ENCODE measurements at places on chromosomes 16 and 17.

DNA sequence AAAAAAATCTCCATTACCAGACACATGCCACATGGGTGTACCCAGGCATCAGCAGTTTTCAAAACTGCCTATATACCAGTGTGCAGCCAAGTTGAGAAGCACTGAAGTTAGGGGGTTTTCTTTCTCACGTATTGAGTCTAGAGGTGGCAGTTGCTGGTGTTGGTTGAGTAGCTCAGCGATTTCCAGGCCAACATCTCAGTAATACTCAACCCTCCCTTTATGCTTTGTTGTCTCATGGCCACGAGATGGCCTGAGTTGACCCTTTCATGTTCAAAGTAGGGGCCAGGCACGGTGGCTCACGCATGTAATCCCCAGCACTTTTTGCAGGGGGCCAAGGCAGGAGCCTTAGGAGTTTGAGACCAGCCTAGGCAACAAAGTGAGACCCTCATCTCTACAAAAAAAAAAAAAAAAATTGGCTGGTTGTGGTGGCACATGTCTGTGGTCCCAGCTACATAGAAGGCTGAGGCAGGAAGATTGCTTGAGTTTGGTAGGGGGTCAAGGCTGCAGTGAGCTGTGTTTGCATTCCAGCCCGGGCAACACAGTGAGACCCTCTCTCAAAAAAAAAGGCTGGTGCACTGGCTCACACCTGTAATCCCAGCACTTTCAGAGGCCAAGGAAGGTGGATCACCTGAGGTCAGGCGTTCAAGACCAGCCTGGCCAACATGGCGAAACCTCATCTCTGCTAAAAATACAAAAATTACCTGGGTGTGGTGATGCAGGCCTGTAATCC is 10.8 kb downstream of the LRRC3C start:
- DNase-seq, result no peak

DNA sequence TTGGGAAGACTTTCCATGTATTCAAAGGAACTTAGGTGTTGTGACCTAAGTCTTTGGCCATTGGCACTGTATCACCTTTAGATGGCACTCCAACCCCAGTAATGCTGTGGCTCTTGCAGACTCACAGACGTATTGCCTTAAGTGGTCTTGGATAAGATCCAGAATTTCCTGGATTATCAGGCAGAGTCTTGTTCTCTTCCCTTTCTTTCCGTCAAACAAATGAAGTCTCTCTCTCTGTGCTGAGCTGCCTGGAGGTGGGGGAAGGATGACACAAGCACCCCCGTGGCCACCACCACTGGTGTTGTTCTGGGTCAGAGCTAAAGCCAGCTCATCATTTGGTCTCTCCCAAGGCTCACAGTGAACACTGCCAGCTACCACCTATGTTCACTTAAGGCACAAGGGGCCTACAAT is 789.9 kb upstream of the KIF2B start:
- peak; percentile 57 for DNase-seq

GRCh38 chr17:1197379-1197778 is 17.6 kb upstream of the ABR start:
- no peak for DNase-seq

- DNase-seq, result no peak
Measured at GRCh38 chr16:49876716-49877129, 20.8 kb upstream of the ZNF423 start.

- no peak for DNase-seq
Measured at GRCh38 chr17:65123757-65124675, 13.2 kb upstream of the RGS9 start.

DNA sequence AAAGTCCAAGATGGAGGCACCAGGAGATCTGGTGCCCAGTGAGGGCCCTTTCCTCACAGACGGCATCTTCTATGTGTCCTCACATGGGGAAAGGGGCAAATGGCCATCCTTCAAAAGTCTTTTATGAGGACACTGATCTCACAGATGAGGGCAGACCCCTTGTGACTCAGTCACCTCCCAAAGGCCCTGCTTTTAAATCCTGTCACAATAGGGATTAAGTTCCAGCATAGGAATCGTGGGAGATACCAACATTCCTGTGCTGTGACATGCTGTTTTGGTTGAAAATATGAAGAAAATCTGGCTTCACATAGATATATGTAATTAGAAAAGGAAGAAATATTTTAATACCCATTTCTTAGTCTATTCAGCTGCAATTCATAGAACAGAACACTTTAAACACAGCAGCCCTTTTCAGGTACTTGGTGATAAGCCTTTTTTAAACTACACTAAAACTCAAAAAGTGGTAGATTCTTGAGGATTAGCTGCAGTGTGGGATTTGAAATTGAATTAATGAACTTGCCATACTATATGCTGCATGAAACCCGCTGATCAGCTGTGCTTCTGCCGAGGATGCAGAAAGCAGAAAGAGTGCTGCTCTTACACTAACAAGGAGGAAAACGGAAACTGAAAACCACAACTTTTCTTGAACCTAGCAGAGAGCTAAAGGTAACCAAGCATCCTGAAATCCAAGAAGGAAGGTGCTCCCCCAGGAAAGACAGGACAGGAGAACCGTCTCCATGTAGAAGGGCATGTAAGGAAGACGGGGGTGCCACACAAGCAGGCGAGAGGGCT is 32.7 kb downstream of the VPS53 start:
- no peak for DNase-seq

All from SW480 (cell line).